NCI-H1105 (cell line): ENCODE measurements at places on chromosomes 3 and 15.

GRCh38 chr15:44308415-44308814 lies 19.9 kb downstream of the GOLM2 start:
- no peak for DNase-seq

GRCh38 chr3:110955301-110955880 lies 116.2 kb upstream of the NECTIN3 start:
- DNase-seq: no peak

- DNase-seq: no peak
These were observed 33.4 kb upstream of the RAD18 start for GRCh38 chr3:8996681-8997121.

- no peak for DNase-seq
These were observed 26.6 kb upstream of the HES1 start for GRCh38 chr3:194109192-194109863.

GRCh38 chr3:73508330-73508954 lies 116.3 kb downstream of the PDZRN3 start:
- DNase-seq: peak; percentile 53

DNA sequence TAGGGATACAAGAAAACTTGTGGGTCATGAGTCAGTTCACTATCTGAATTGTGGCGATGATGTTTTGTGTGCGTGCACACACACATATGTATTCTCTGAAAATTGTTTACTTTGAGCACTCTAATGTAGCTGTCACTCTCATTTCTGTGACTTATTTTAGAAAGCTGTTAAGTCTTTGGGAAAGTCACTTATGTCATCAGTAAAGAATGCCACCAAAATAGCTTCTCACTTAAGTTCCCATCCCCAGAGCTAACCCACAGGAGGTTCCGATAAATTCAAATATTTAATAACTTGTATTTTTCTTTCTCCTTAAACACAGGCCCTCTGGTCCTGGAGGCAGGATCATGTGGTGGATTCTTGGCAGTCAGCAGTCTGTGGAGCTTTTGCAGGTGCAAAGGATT lies 138.3 kb downstream of the LRIG1 start:
- DNase-seq: no peak

GRCh38 chr15:74122403-74123130 lies 7.8 kb upstream of the ISLR2 start:
- DNase-seq: no peak

- DNase-seq: no peak
These were observed 181.7 kb upstream of the SYNPR start for GRCh38 chr3:63096248-63097058.

GRCh38 chr15:70057931-70058641 lies 39.6 kb downstream of the TLE3 start:
- DNase-seq: no peak

GRCh38 chr3:67075295-67075694 lies 77.2 kb downstream of the KBTBD8 start:
- DNase-seq: no peak

- peak; percentile 66 for DNase-seq
These were observed 225.6 kb upstream of the TLE3 start for GRCh38 chr15:70323111-70323851.

GRCh38 chr3:158775426-158776410 lies 26.1 kb upstream of the MFSD1 start:
- DNase-seq: no peak

DNA sequence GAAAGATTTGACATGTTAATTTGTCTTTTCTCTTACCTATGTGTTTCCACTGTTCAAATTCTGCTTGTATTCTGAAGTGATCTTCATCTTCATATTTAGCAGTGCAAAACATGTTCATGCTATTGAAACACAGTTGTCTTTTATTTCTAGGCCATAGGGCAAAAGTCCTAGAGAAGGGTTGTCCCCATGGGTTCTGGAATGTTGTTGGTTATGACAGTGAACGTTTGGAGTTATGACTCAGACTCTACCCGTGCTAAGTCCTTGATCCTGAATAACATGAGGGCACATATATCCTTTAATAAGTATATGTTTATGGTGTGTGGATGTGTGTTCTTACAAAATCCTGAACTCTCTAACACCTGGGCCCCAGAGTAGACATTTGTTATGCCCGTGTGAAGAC lies 23.0 kb upstream of the ARPP21 start:
- no peak for DNase-seq

DNA sequence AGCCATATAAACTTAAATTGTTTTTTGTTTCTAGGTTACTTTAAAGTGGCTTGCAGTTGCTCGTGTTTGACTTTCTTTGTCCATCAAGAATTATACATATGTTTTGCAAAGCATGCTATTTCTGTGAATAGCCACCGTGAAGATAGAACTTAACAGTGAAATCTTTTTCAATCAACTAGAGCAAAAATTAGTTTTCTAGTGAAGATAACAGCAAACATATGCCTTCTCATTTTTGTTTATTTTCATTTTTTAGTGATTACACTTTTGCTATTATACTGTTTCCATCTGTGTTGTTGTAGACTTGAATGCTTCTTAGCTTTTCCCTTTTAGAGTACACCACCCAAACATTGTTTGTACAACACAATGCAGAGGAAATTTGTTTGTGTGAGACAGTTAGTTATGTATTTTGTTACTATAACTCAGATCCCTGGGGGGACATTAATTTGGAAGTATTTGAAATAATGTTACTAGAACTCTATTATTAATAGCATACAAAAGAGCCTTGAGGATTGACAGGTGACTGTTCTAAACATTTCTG lies 62.8 kb downstream of the CRYBG3 start:
- no peak for DNase-seq

GRCh38 chr3:129549006-129549800 lies 6.2 kb downstream of the H1-8 start:
- DNase-seq: no peak

GRCh38 chr3:136050250-136050649 lies 84.7 kb downstream of the PPP2R3A start:
- no peak for DNase-seq

- no peak for DNase-seq
These were observed 190.4 kb downstream of the FOXP1 start for GRCh38 chr3:71393093-71393492.
